Left lung (tissue), 14 donors: ENCODE measurements at places on chromosomes 11 and 22. TPM values are rescaled to one million over a fixed set of nuclear protein-coding genes. Genes with fewer than 3 reads are reported as not detected.

OR4B1 gene
- total RNA-seq, result not detected

APOL5 gene
- total RNA-seq, result not detected

MYBPC3 gene
- 2.0 TPM for total RNA-seq

C11orf42 gene
- not detected for total RNA-seq

CTSW gene
- total RNA-seq, result 9.1 TPM

SYCE3 gene
- not detected for total RNA-seq

CNIH2 gene
- 1.4 TPM for total RNA-seq

PGA4 gene
- total RNA-seq, result 1.0 TPM

- peak overlapping the region; percentile 82 for H3K27ac ChIP-seq
- H3K4me3 ChIP-seq, result peak overlapping the region; percentile 7
- no peaks in the 10 kb centered on the region for H3K27me3 ChIP-seq
- H3K36me3 ChIP-seq, result no peaks in the 10 kb centered on the region
- DNase-seq, result peak; percentile 60
These were observed 118.5 kb downstream of the APOL5 start for GRCh38 chr22:35835998-35836691.

- no peaks in the 10 kb centered on the region for H3K36me3 ChIP-seq
- no peaks in the 10 kb centered on the region for H3K4me1 ChIP-seq
- H3K27me3 ChIP-seq, result no peaks in the 10 kb centered on the region
- H3K4me3 ChIP-seq, result no peak overlapping the region
- no peak for DNase-seq
- no peak overlapping the region for H3K27ac ChIP-seq
These were observed 67.3 kb upstream of the BARX2 start for GRCh38 chr11:129308241-129308865.

DNA sequence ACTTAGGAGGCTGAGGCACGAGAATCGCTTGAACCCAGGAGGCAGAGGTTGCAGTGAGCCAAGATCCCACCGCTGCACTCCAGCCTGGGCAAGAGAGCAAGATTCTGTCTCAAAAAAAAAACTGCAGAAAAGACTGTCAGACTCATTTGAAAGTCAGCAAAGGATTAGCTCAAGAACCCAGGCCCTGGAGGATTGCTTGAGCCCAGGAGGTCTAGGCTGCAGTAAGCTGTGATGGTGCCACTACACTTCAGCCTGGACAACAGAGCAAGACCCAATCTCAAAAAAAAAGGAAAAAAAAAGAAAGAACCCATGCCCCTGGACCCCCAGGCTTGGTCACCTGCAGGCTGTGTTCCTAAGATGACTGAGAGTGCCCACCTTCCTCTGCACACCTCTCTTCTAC, 16.2 kb downstream of the LIF start:
- H3K4me1 ChIP-seq, result peaks cover 8% of the 10 kb centered on the region
- H3K4me3 ChIP-seq, result no peak overlapping the region
- no peak overlapping the region for H3K27ac ChIP-seq
- no peak for DNase-seq

DNA sequence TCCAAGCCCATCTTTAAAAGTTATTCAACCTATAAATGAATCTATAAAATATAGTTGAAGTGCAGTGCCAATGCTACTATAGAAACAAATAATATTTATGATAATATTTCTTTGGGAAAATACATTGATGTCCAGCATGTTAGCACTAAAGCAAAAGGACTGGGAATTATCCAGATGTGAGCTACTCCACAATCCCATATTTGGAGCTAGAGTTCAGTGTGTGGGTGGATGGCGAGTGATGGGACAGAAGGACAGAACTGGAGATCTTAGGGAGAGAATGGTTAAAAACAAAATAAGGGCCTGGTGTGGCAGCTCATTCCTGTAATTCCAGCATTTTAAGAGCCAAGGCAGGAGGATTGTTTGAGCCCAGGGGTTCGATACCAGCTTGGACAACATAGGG, 216.8 kb downstream of the TMEM135 start:
- DNase-seq, result no peak
- H3K36me3 ChIP-seq, result no peaks in the 10 kb centered on the region
- no peaks in the 10 kb centered on the region for H3K27me3 ChIP-seq

- DNase-seq, result no peak
- no peak overlapping the region for H3K27ac ChIP-seq
- no peaks in the 10 kb centered on the region for H3K27me3 ChIP-seq
- no peak overlapping the region for H3K4me3 ChIP-seq
- H3K36me3 ChIP-seq, result no peaks in the 10 kb centered on the region
These were observed 36.0 kb downstream of the PARVA start for GRCh38 chr11:12413141-12414052.

DNA sequence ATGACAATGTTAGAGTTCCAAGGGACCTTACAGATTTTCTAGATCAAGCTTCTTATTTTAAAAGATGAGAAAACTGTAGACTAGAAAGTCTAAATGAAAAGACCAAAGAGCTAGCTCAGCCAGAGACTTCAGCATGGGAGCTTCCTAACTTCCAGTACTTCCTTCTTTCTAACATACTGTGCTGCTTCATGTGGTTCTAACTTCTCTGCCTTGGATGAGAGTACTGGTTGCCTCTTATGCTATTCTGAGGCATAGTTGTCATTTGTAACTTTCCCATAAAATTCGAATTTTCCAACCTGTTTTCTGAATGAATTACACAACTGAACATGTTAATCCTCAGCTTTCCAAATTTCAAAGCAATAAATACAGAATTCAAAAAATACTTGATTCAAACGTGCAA, 1.8 kb downstream of the MTMR2 start:
- H3K27me3 ChIP-seq, result no peaks in the 10 kb centered on the region
- peaks cover 4% of the 10 kb centered on the region for H3K4me1 ChIP-seq
- H3K4me3 ChIP-seq, result peak overlapping the region; percentile 89
- no peaks in the 10 kb centered on the region for H3K36me3 ChIP-seq
- DNase-seq, result no peak

- H3K27ac ChIP-seq, result no peak overlapping the region
- peak; percentile 29 for DNase-seq
These were observed 15.7 kb upstream of the GNB1L start for GRCh38 chr22:19870153-19871022.

DNA sequence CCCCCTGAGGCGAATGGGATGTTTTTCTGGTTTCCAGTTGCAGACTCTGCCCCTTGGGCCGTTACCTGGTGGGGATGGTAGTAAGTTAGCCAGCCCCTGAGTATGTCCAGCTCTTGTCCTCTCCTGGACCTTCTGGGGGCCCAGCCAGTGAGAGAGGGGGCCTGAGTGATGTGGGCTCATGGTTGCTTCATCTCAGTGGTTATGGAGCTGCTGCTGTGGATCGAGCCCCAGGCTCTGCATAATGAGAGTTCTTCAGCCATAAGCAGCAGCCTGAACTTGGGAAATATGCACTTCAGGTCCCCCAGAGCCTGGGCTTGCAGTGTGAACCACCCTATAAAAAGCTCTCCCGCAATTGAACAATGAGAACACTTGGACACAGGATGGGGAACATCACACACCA, 5.9 kb downstream of the TMPRSS13 start:
- H3K36me3 ChIP-seq, result no peaks in the 10 kb centered on the region
- no peak overlapping the region for H3K4me3 ChIP-seq
- DNase-seq, result no peak
- no peaks in the 10 kb centered on the region for H3K27me3 ChIP-seq

DNA sequence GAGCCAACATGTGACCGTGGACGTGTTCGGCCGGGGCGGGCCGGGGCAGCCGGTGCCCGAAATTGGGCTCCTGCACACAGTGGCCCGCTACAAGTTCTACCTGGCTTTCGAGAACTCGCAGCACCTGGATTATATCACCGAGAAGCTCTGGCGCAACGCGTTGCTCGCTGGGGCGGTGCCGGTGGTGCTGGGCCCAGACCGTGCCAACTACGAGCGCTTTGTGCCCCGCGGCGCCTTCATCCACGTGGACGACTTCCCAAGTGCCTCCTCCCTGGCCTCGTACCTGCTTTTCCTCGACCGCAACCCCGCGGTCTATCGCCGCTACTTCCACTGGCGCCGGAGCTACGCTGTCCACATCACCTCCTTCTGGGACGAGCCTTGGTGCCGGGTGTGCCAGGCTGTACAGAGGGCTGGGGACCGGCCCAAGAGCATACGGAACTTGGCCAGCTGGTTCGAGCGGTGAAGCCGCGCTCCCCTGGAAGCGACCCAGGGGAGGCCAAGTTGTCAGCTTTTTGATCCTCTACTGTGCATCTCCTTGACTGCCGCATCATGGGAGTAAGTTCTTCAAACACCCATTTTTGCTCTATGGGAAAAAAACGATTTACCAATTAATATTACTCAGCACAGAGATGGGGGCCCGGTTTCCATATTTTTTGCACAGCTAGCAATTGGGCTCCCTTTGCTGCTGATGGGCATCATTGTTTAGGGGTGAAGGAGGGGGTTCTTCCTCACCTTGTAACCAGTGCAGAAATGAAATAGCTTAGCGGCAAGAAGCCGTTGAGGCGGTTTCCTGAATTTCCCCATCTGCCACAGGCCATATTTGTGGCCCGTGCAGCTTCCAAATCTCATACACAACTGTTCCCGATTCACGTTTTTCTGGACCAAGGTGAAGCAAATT, 1.8 kb downstream of the FUT4 start:
- H3K4me3 ChIP-seq, result peak overlapping the region; percentile 58
- no peak for DNase-seq
- no peaks in the 10 kb centered on the region for H3K36me3 ChIP-seq

DNA sequence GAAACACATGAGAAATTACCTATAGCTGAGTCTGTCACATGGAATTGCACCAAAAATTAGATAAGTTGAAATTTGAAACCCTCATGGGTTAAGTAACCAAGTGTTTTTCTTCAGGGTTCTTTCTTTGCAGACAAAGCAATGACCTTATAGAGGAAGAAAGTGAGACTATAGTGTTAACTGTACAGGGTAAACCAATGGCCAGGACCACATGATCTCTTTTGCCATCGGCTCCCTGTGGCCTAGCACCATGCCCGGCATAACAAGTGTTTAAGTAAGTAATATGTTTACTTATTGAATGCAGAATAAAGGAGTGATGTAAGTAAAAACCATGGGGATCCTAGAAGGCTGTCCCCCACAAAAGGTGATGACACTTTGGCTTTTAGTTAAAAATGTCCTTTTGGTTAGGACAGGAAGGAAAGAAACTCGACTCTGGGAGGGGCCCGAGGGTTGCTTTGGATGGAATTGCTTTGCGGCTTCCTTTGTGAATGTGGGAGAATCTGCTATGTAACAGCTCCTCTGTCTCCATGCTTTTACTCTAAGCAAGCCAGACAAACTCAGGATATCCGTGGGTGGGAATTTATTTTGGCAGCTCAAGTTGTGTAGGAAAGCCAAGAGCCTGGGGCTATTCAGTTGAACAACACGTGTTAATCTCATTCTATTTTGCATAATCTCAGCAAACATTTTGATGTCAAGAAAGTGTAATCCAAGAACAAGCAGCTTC, 454.7 kb downstream of the INSC start:
- no peaks in the 10 kb centered on the region for H3K27me3 ChIP-seq
- H3K4me3 ChIP-seq, result no peak overlapping the region
- peaks cover 4% of the 10 kb centered on the region for H3K4me1 ChIP-seq
- DNase-seq, result peak; percentile 34
- H3K36me3 ChIP-seq, result no peaks in the 10 kb centered on the region

DNA sequence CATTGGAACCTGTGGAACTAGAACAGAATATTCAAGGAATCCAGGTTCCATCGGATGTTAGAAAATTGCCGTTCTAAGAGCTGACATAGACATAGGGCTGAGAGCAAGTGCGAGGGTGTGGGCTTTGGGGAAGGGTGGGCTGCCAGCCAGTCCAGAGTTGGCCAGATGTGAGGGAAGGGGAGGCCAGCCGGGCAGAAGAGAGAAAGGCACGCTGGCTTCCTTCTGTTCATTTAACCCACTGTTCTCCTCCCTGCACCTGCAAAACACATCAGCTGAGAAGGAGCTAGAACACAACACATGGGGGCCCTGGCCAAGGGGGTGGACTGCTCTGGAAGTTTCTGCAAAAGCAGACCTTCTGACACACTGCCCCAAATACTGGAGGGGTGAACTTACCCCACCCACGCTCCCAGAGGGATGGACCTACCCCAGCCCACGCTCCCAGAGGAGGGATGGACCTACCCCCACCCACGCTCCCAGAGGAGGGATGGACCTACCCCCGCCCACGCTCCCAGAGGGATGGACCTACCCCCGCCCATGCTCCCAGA, 98.0 kb downstream of the SHANK2 start:
- no peaks in the 10 kb centered on the region for H3K27me3 ChIP-seq
- H3K4me1 ChIP-seq, result no peaks in the 10 kb centered on the region
- no peak overlapping the region for H3K27ac ChIP-seq
- no peak for DNase-seq

- H3K27me3 ChIP-seq, result peaks cover 11% of the 10 kb centered on the region
- H3K27ac ChIP-seq, result peak overlapping the region; percentile 59
- no peak overlapping the region for H3K4me3 ChIP-seq
- no peaks in the 10 kb centered on the region for H3K36me3 ChIP-seq
These were observed 10.7 kb downstream of the LSP1 start for GRCh38 chr11:1863352-1864216.

- no peaks in the 10 kb centered on the region for H3K27me3 ChIP-seq
- no peak overlapping the region for H3K27ac ChIP-seq
- H3K36me3 ChIP-seq, result no peaks in the 10 kb centered on the region
- DNase-seq, result no peak
These were observed 280.7 kb upstream of the PLET1 start for GRCh38 chr11:112541140-112542046.

DNA sequence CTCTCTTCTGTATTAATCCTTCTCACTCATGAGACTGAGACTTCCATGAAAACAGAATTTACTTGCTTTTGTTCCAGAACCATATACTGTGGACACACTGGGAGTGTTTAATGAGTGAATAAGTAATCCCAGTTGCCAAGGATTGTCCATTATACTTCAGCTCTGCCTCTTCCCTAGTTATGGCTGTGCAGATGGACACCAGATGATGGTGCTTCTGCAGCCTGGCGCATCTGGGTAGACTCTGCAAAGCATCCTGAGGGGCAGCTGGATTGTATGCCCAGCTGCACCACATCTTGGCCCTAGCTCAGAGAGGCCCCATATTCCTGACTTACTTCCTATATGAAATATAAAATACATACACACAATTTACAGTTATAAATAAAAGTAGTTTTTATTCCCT, 43.5 kb downstream of the DBX1 start:
- H3K4me1 ChIP-seq, result peaks cover 2% of the 10 kb centered on the region
- DNase-seq, result no peak
- no peaks in the 10 kb centered on the region for H3K27me3 ChIP-seq
- H3K36me3 ChIP-seq, result no peaks in the 10 kb centered on the region
- no peak overlapping the region for H3K4me3 ChIP-seq

- H3K27ac ChIP-seq, result no peak overlapping the region
- no peak for DNase-seq
- peaks cover 72% of the 10 kb centered on the region for H3K36me3 ChIP-seq
- no peak overlapping the region for H3K4me3 ChIP-seq
These were observed 3.1 kb downstream of the SCO2 start for GRCh38 chr22:50522208-50522805.

GRCh38 chr11:1742371-1742770, 8.0 kb downstream of the IFITM10 start:
- no peak for DNase-seq
- H3K36me3 ChIP-seq, result no peaks in the 10 kb centered on the region
- H3K4me1 ChIP-seq, result peaks cover 8% of the 10 kb centered on the region
- H3K4me3 ChIP-seq, result no peak overlapping the region
- peaks cover 34% of the 10 kb centered on the region for H3K27me3 ChIP-seq

- H3K27me3 ChIP-seq, result no peaks in the 10 kb centered on the region
- no peak overlapping the region for H3K4me3 ChIP-seq
- peaks cover 73% of the 10 kb centered on the region for H3K36me3 ChIP-seq
These were observed 11.0 kb downstream of the XRRA1 start for GRCh38 chr11:74937696-74938475.

- H3K27me3 ChIP-seq, result peaks cover 11% of the 10 kb centered on the region
- no peak overlapping the region for H3K4me3 ChIP-seq
- no peaks in the 10 kb centered on the region for H3K4me1 ChIP-seq
- DNase-seq, result no peak
- no peaks in the 10 kb centered on the region for H3K36me3 ChIP-seq
- no peak overlapping the region for H3K27ac ChIP-seq
These were observed 47.9 kb upstream of the RFPL3 start for GRCh38 chr22:32309585-32310251.
